Activated T-helper 2 cell treated with anti-CD3 and anti-CD28 coated beads, Interferon-gamma antibody, Interleukin-2, Interleukin-4, amounts not matched to agents 10 μg/mL and 5 μg/mL and 100 μg/mL, durations not matched to agents 14 hours and 24 hours and 36 hours (primary cell): ENCODE measurements at places on chromosomes 5 and 9.
A peak's percentile ranks its signal among the peaks of the same experiment; 100 is the strongest.

- DNase-seq = no peak
Observed at GRCh38 chr5:111392181-111392580, 120.2 kb downstream of the STARD4 start.

GRCh38 chr9:101369884-101370531 lies 14.8 kb downstream of the BAAT start:
- DNase-seq = no peak

DNA sequence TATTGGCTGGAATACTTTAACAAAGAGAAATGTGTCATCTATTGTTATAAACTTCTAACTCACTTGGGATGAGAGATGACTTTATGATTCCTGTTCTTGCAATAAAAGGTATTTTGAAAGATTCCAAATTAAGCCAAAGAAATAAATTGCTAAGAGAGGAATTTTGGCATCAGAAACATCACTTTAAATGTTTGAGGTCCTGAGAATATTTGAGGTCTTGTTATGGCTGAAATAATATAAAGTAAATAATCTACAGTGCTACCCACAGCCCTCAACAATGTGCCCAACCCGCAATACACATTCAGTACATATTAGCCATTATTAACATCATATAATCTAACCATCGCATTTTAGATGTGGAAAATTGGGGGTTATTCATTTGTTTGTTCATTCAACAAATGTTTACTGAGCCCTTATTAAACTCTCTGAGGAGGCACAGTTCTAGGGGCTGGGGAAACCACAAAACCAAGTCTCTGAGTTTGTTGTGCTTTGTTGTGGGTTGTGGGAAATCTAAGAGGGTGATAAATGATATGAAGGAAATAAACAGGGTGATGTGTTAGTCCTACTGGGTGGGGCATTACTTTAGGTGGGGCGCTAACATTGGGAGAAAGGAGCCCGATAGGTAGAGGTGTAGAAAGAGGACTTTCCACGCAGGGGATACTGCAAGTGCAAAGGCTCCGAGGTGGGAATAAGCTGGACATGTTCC lies 135.2 kb upstream of the CLINT1 start:
- DNase-seq = peak; percentile 21

GRCh38 chr5:138336952-138337684 lies 948 bp upstream of the FAM53C start:
- no peak for DNase-seq

- no peak for DNase-seq
Observed at GRCh38 chr5:138975098-138975847, 100.1 kb upstream of the LRRTM2 start.

GRCh38 chr9:123562844-123563346 lies 206.9 kb downstream of the CRB2 start:
- no peak for DNase-seq

GRCh38 chr9:12658531-12659209 lies 34.5 kb upstream of the TYRP1 start:
- no peak for DNase-seq

DNA sequence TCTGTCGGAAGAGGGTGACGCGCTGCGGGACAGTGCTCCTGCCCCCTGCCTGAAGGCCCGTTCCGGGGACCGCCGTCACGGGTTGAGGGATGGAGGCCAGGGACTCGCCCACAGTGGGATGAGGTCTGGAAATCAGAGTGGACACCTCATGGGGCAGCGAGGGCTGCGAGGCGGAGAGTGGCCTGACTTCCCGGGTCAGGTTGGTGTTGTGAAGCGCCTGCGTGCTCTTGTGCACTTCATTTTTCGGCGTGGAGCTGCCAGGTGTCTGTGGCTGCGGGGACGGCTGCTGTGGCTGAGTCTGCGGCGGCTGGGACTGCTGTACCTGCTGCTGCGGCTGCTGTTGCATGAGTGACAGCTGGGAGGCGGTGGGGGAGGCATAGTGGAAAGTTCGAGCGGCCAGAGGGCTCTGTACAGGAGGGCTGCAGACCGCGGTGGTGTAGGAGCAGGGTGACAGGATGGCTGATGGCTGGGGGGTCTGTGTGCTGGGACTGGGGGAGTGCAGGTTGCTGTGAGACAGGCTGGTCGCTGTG lies 434.1 kb downstream of the HCN1 start:
- no peak for DNase-seq
